ENCODE measurements at places on chromosomes 4 and X.
A peak's percentile ranks its signal among the peaks of the same experiment; 100 is the strongest.

DNA sequence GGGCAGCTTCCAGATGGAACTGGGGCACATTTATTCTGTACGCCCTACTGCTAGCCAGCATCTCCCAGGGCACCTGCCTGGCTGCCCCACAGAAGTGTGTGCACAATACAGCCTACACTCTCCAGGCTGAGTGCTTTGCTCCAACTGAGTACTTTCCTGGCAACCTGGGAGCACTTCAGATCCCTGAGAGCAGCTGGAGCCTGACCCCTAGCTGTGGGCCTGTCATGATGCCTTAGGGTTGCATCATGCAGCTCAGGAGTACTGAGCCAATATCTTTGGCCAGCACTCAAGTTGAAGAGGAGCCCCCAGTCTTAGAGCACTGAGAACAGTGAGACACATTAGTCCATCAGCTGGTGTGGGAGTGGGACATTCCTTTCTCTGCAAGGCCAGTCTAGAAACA lies 321.9 kb downstream of the CFAP47 start:
- no peak for DNase-seq

- no peak for DNase-seq
These were observed 151.7 kb upstream of the CXCL13 start for GRCh38 chr4:77453911-77454310.

DNA sequence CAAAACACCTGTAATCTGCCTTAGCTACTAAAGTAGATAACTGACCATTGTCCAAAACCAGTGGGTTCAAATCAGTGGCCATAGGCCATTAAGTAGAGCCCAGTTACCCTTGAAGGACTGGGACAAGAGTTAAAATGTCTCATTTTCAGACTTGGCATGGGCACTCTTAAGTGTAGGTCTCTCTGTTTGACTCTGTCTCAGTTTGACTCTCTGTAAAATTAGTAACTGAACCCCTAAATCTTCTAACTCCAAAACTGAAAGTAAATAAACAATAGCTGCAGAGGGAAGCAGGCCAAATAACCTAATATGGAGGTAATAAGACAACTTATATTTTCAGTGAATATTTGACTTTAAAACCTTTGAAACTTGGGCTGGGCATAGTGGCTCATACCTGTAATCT lies 89.1 kb downstream of the SLC16A2 start:
- DNase-seq, result no peak

DNA sequence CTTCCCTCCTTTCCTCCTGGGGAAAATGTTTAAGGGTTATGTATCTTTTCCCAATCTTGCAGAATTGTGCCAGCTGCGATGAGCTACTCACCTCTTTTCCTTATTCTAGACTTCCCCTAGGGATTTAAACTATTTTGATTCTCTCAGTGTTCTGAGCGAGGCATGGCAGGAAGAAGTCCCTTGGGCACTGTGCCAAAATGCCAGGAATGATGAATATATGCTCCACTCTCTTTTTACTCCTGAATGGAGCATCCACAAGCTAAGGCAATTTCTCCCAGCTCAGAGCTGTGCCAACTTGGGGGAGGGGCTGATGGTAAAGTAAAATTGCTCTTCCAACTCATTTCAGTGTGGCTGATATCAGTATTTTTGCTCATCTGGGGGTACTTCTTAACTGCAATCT lies 4.0 kb upstream of the C4orf17 start:
- no peak for DNase-seq

GRCh38 chr4:71008196-71008595 lies 14.7 kb downstream of the DCK start:
- no peak for DNase-seq

- DNase-seq, result peak; percentile 58
These were observed 29.3 kb upstream of the BOD1L1 start for GRCh38 chr4:13656569-13657405.

DNA sequence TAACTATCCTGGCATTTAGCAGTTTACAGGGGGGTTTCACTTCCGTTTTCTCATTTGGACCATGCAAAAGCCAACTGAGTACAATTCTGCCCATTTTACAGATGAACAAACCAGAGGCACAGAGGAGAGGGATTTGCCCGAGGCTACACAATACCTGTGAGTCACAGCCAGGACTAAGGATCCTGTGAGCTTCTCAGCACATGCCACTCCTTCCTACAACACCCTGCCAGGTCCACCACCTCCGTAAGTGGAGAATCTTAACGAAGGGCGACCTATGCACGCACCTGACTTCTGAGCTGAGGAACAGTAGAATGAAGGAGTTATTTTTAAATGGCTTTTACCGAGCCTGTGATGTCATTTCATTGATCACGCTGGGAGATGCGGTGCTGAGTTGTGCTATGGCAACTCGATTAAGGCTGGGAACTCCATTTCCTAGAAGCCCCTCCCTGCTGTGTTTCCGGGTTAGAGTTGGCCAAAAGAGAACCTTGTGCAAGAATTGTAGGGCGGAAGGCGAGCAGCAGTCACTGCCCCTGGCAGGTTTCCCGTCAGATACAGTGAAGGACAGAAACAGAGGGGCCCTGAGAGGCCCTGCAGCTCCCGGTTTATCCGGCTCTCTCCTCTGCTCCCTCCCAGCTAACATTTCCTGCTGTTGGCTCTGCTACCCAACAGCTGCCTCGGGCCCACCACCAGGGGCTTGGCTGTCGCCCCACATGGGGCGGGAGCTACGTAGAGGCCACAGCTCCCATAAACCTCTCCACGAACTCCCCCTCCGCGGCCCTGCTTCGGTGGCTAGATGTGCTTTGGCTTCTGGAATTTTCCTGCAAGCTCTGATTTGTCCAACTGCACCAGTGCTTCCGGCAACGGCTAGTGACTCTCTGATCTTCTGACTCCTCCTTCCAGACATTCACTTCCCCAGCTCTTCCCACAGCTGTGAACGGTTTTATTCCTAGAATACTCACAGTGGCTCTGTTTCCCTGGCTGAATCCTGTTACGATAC lies 75.1 kb upstream of the USP9X start:
- peak; percentile 57 for DNase-seq

GRCh38 chrX:56803850-56804681 lies 75.0 kb downstream of the NBDY start:
- no peak for DNase-seq

DNA sequence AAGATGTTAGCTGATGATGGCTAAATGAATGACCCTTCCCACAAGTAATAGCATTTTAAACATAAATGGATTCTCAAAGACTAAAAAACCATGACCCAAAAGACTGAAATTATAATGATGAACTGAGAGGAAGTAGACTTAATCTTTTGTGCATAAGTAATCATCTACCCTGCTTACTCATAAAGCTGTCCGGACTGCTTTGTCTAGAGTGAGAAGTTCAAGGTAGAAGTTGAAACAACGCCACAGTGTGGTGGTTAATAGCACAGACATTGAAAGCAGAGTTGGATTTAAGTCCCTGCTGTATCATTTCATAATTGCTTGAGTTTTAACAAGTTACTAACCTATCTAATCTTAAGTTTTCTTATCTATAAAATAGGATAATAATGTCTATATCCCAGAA lies 346.6 kb downstream of the CENPC start:
- no peak for DNase-seq

- no peak for DNase-seq
These were observed 30.4 kb upstream of the PAGE1 start for GRCh38 chrX:49725923-49726904.

DNA sequence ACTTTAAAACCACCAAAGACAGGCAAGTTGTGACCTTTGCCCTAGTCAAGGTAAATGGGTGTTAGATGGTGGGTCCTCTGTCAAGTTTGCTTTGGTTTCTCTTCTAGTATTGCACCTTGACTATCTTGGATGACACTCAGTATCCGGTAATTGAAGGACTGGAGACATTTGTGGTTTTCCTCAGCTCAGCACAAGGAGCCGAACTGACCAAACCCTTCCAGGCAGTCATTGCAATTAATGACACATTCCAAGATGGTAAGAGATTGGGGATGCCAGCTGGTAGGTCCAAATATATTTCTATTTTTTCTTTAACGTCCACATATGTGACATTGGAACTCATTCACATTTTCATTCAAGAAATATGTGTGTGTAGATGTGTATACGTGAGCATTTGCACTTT lies 69.3 kb upstream of the ANXA3 start:
- DNase-seq, result no peak

DNA sequence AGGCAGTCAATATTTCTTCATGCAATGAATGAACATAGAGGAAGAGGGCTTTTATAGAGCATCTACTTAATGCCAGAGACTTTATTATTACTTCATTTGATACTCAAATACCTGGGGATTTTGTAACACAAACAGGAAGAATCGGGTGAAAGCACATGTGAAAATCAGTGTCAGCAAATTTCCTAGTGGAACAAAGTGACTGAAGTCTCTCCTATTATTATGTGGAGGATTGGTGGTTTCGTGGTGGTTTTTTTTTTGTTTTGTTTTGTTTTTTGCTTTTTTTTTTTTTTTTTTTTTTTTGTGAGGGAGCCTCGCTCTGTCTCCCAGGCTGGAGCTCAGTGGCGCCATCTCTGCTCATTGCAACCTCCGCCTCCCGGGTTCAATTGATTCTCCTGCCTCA lies 207.0 kb downstream of the RRAGB start:
- no peak for DNase-seq

DNA sequence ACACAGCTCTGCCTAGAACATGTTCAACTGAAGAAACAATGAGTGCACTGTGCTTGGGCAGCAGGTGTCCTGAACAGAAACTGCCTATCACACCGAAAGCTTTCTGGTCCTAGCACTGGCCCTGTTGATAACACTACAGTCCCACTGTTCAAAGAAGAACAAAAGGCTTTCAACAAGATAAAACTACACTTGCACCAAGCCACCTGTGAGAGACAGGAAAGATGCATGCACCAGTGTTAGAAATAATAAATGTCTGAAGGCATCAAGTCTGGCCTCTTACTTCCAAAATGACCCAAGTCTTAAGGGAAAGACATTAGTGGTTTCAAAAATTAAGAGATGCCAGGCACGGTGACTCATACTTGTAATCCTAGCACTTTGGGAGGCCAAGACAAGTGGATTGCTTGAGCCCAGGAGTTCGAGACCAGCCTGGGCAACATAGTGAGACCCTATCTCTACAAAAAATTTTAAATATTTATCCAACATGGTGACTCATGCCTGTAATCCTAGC lies 68.7 kb downstream of the APBB2 start:
- DNase-seq, result no peak

DNA sequence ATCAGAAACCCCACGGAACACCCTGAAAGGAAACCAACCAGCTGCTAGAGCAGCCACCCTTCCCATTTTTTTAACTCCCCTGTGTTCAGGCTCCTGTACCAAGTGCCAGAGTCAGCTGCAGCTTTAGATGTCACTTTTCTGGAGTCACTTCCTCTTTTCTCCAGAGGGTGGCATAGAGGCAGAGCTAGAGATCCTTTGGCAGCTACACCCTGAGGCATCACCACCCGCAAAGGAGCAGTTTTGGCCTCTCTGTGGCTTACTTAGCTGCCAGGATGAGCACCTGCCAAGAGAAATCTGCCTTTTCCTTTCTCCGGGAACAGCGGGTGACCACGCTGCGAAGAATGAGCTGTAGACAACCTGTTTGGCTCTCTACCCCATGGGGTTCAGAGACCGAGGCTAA lies 58.0 kb upstream of the CHRDL1 start:
- DNase-seq, result no peak

DNA sequence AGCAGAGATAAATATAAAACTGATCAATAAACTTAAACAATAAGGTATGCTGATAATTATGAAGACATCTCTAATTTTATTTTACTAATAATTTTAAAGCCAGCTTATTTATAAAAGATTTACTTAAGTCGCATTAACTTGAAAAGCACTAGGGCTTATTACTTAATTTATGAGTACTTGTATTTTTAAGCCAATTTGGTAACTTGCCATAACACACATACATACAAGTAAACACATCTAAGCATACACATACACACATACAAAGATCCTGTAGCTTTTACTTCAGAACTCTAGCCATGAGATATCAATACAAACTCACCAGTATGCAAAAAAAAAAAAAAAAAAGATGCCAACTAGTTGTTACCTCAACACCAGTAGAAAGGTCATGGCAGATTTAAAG lies 10.0 kb upstream of the GPR78 start:
- DNase-seq, result no peak

DNA sequence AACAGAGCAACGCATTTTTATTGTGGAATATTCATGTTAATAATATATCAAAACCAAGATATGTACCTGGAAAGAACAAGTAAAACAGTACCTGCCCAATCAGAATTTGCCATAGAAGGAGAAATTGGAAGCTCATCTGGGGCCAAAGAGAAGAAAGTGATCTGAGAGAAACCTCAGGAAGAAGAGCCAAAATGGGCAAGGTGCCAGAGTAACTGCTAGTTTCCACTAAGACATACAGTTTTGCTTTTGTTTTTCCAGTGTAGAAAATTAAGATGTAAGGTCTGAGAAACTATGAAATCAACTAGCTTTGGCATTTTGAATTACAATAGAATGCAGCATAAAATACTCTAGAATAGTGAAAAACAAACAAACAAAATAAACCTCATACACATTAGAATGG lies 2201.2 kb downstream of the ARAP2 start:
- no peak for DNase-seq

DNA sequence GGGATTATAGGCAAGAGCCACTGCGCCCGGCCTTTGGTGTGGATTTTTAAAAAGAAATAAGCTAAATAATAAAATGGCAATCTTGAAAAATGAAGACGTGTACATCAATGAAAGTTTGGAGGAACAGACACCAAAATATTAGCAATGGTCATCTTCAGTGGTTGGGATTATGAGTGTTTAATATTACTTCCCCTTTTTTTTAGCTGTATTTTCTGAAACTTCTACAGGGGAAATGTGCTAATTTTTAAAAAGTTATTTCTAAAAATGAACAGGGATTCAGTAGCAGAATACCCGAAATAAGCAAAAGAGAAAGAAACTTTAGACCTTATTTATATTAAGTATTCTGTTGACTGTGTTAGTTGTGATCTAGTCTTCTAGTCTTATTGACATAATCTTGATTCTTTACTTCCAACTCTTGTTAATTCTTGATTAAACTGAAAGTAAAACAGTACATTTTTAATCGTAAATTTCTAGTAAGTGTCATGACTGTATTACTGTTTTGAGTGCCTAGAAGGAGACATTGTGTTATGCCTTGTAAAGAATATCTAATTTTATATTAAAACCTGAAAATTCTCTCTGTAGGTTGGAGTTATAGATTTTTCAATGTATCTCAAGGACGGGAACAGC lies 51.3 kb downstream of the RUFY3 start:
- peak; percentile 36 for DNase-seq

DNA sequence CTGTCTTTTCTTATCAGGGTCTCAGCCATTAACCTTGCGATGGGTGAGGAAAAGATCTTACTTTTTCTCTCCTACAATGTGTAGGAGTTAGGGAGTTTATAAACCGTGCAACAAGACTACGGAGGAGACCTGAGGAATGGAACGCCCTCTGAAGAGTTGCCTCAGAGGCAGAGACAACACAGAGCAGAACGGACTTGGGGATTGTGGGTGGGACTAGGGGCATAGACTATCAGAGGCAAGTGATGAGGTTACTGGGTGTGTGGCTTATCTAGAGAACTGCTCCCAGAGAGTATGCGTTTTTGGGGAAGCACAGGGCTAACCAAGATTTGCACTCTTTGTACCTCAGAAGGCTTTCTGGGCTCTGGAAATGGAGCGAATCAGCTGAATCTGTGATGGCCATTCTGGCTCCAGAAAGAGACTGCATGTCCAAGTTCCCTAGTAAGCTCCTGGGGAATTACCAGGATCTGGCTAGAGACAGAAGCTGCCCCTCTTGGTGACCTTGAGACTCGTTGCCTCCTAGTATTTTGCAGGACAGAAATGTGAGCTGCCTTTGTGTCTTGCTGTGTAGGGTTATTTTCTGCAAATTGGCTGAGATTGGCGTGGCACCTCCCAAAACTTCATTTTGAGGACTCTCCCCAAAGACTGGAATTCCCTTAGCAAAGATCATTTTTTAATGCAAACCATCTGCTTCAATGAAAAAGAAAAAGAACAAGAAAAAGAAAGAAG lies 118.9 kb downstream of the ARSF start:
- DNase-seq, result no peak
